ENCODE measurements at places on chromosomes 2 and 18. TPM values are rescaled to one million over a fixed set of nuclear protein-coding genes. Genes with fewer than 3 reads are reported as not detected.

The CWC22 gene
- polyA plus RNA-seq = 13.2 TPM

The CYB5A gene
- polyA plus RNA-seq = 35.4 TPM

The HOXD12 gene
- polyA plus RNA-seq = not detected

The MBP gene
- polyA plus RNA-seq = 1.6 TPM

The DSC3 gene
- polyA plus RNA-seq = 0.10 TPM

The SLC23A3 gene
- polyA plus RNA-seq = 0.28 TPM

The HNRNPLL gene
- polyA plus RNA-seq = 53.4 TPM

The B3GNT7 gene
- 0.06 TPM for polyA plus RNA-seq

The PTPRM gene
- polyA plus RNA-seq = 126 TPM

The ABCG5 gene
- polyA plus RNA-seq = 0.38 TPM

The ZSWIM2 gene
- 0.86 TPM for polyA plus RNA-seq

The KCNJ3 gene
- polyA plus RNA-seq = 0.68 TPM

The CTNNA2 gene
- 184 TPM for polyA plus RNA-seq

The LRRFIP1 gene
- 96.3 TPM for polyA plus RNA-seq

The ELMOD3 gene
- polyA plus RNA-seq = 52.6 TPM

The TEKT4 gene
- not detected for polyA plus RNA-seq

The D2HGDH gene
- polyA plus RNA-seq = 16.0 TPM

The TUBB8B gene
- not detected for polyA plus RNA-seq

The PAIP2B gene
- polyA plus RNA-seq = 14.4 TPM

The CASP10 gene
- not detected for polyA plus RNA-seq

The IL36B gene
- not detected for polyA plus RNA-seq

The AP1S3 gene
- 6.6 TPM for polyA plus RNA-seq

The ERMN gene
- not detected for polyA plus RNA-seq

All from neural cell (in vitro differentiated cells).